Activated B cell treated with CpG ODN at 0.5 μM for 24 hours (primary cell): ENCODE measurements at places on chromosomes 2 and 18. TPM values are rescaled to one million over a fixed set of nuclear protein-coding genes. Genes with fewer than 3 reads are reported as not detected.

DNA sequence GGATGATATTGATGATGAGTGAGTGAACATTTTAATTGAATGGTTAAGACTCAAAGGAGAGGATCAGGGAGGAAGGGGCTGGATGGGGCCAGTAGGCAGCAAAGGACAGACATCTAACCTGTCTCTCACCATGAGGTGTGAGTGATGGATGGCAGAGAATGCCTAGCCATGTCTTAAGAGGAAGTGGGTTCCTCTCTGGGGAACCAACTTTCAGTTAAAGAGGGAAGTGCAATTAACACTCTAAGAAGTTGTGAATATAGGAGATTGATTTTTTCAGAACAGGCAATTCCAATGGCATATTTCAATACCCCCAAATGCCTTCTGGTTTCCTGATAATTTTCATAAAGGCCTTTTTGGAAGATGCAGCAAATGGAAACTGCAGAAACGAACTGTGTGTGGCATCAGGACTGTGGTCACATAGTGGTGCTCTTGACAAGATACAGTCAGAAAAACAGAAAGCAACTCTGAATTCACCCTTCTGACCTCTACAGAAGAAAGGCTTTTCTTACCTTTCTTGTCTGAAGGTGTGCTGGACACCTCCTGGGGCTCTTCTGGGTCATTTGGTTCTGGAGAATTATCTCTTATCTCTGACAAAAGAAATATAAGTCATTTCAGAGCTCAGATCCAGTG is 10.2 kb downstream of the SP110 start:
- DNase-seq, result no peak
- H3K36me3 ChIP-seq, result peaks cover 48% of the 10 kb centered on the region
- no peaks in the 10 kb centered on the region for H3K27me3 ChIP-seq
- peaks cover 37% of the 10 kb centered on the region for H3K4me1 ChIP-seq
- no peak overlapping the region for H3K27ac ChIP-seq

- DNase-seq, result no peak
- H3K36me3 ChIP-seq, result no peaks in the 10 kb centered on the region
- no peaks in the 10 kb centered on the region for H3K4me1 ChIP-seq
- H3K27me3 ChIP-seq, result no peaks in the 10 kb centered on the region
Measured at GRCh38 chr2:51528156-51528555, 496.2 kb upstream of the NRXN1 start.

GRCh38 chr2:201228271-201228911 is 31.9 kb upstream of the CASP8 start:
- no peak overlapping the region for H3K4me3 ChIP-seq
- peaks cover 29% of the 10 kb centered on the region for H3K4me1 ChIP-seq
- H3K27me3 ChIP-seq, result no peaks in the 10 kb centered on the region
- H3K27ac ChIP-seq, result peak overlapping the region; percentile 24
- DNase-seq, result no peak
- peaks cover 1% of the 10 kb centered on the region for H3K36me3 ChIP-seq

GRCh38 chr2:9820020-9820973 is 23.0 kb upstream of the TAF1B start:
- no peaks in the 10 kb centered on the region for H3K36me3 ChIP-seq
- peaks cover 3% of the 10 kb centered on the region for H3K27me3 ChIP-seq
- H3K27ac ChIP-seq, result no peak overlapping the region

- no peaks in the 10 kb centered on the region for H3K27me3 ChIP-seq
- peak overlapping the region; percentile 94 for H3K27ac ChIP-seq
- H3K4me1 ChIP-seq, result peaks cover 82% of the 10 kb centered on the region
- H3K36me3 ChIP-seq, result peaks cover 65% of the 10 kb centered on the region
Measured at GRCh38 chr2:30235859-30236535, 4.7 kb downstream of the LBH start.

DNA sequence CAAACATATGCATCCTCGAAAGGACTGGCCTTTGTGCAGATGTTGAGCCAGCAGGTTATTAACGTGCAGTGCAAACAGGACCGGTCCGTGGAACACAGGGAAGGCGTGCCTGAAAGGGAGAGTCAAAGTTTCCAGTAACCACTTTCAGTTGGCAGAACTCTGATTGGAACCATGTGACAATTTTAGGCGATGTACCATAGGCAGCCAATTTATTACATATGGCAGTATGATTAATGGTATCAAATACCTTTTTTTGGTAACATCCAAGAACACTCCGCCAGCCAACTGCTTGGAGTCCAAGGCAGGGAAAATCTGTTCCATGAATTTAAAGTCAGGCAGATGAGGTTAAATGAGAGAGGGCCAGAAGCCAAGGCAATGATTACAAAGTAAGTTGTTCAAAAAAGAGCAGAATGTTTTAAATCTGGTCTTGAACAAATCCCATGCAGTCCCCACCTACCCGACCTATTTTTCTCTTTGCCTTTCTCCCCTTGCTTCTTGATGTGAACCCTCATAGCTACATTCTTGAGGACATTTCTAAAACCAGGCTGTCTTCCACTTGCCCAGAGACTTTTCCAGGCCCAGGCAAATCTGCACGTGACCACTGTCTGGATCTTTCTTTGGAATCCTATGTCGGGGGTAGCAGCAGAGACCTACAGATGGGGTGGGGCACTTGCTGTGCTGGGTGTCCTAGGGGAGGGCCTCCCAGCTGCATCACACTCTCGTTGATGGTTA is 351.7 kb downstream of the HRH4 start:
- no peak overlapping the region for H3K27ac ChIP-seq
- no peaks in the 10 kb centered on the region for H3K4me1 ChIP-seq
- H3K27me3 ChIP-seq, result no peaks in the 10 kb centered on the region
- DNase-seq, result no peak

GRCh38 chr2:7203056-7203467 is 285.9 kb downstream of the RNF144A start:
- H3K36me3 ChIP-seq, result no peaks in the 10 kb centered on the region
- no peak overlapping the region for H3K27ac ChIP-seq
- no peaks in the 10 kb centered on the region for H3K4me1 ChIP-seq
- H3K4me3 ChIP-seq, result no peak overlapping the region
- peaks cover 9% of the 10 kb centered on the region for H3K27me3 ChIP-seq

- H3K4me1 ChIP-seq, result peaks cover 100% of the 10 kb centered on the region
- peak overlapping the region; percentile 89 for H3K27ac ChIP-seq
- peaks cover 51% of the 10 kb centered on the region for H3K36me3 ChIP-seq
- H3K27me3 ChIP-seq, result no peaks in the 10 kb centered on the region
Measured at GRCh38 chr2:16653799-16654198, 11.8 kb downstream of the CYRIA start.

GRCh38 chr18:3066341-3067110 is 53.6 kb upstream of the LPIN2 start:
- H3K4me1 ChIP-seq, result peaks cover 21% of the 10 kb centered on the region
- H3K27ac ChIP-seq, result no peak overlapping the region
- no peaks in the 10 kb centered on the region for H3K27me3 ChIP-seq
- DNase-seq, result no peak
- H3K36me3 ChIP-seq, result no peaks in the 10 kb centered on the region

GRCh38 chr2:130345091-130345490 is 2.4 kb downstream of the IMP4 start:
- no peaks in the 10 kb centered on the region for H3K27me3 ChIP-seq
- peak overlapping the region; percentile 100 for H3K4me3 ChIP-seq
- H3K36me3 ChIP-seq, result peaks cover 80% of the 10 kb centered on the region
- peaks cover 58% of the 10 kb centered on the region for H3K4me1 ChIP-seq
- DNase-seq, result no peak

DNA sequence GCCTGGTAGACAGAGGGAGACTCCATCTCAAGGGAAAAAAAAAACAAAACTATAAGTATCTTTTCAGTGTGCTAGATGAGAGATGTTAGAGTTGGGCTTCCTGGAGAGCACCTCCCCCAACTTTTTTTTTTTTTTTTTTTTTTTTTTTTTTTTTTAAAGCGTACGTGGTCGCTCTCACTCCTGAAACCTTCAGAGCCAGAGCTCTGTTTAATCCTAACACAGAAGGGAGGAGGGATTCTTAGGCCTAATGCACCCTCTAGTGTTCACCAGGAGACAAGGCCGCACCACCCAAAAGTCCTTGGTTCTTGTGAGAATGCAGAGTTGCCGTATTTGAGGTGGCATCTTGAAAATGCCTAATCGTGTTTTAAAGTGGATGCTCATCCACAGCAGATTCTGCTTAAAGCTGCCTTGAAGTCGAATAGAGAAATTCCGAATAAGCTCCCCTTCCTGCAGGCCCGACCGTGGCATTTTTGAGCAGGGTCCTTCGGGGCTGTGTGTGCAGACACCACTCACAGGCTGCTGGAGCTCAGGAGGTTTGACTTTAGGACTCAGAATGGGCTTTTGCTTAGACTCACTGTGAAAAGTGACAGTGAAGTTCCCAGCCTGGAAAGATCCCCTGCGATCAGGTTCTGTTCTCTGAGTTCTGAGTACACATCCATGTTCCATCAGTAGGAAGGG is 252.6 kb downstream of the AGAP1 start:
- DNase-seq, result no peak
- H3K27me3 ChIP-seq, result peaks cover 5% of the 10 kb centered on the region
- H3K36me3 ChIP-seq, result no peaks in the 10 kb centered on the region

DNA sequence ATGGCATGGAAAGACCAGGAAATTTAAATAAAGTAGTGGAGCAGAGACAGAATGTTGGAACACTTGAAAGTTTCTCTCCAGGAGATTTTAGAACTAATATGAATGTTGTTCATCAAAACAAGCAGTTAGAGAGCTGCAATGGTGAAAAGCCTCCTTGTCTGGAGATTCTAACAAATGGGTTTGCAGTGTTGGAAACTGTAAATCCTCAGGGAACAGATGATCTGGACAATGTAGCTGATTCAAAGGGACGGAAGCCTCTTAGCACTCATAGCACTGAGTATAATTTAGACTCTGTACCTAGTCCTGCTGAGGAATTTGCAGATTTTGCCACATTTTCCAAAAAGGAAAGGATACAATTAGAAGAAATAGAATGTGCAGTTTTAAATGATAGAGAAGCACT is 27.7 kb downstream of the AFTPH start:
- H3K27ac ChIP-seq, result no peak overlapping the region
- H3K27me3 ChIP-seq, result no peaks in the 10 kb centered on the region
- DNase-seq, result no peak
- H3K36me3 ChIP-seq, result peaks cover 59% of the 10 kb centered on the region
- H3K4me3 ChIP-seq, result no peak overlapping the region

DNA sequence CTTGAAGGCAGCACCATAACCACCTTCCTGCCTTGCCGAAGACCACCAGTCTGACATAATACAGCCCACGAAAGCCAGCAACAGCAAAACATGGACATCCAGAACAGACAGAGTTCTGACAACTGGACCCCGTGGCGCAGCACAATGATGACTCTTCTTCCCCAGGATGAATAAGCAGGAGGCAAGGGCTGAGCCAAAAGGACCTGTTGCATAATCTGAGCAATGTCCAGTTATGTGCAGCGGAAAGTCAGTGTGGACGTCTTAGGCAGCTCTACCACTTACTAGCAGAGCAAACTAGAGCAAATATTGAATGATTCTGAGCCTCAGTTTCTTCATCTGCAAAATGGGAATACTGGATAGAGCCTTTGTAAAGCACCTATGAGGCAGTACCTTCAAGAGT is 225.1 kb downstream of the ZBTB7C start:
- H3K36me3 ChIP-seq, result no peaks in the 10 kb centered on the region
- no peak for DNase-seq
- H3K4me3 ChIP-seq, result no peak overlapping the region
- H3K4me1 ChIP-seq, result no peaks in the 10 kb centered on the region

DNA sequence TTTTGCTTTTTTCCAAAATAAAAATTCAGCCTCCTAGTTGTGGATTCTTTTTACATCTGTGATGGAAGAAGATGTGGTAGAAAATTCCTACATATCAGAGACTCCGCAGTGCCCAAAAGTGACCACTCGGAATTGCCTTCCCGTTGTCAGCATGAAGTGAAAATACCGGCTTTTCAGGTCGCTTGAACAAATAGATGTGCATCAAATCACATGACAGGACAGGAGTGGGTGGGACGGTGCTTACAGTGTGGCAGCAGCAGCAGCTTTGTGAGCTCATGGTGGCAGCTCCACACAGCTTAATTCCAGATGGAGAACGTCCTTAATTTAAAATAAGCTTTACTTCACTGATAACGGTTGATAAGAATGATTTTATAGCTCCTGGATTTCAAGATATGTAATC is 20.3 kb downstream of the SALL3 start:
- H3K4me3 ChIP-seq, result no peak overlapping the region
- no peak overlapping the region for H3K27ac ChIP-seq
- H3K4me1 ChIP-seq, result no peaks in the 10 kb centered on the region
- DNase-seq, result no peak

DNA sequence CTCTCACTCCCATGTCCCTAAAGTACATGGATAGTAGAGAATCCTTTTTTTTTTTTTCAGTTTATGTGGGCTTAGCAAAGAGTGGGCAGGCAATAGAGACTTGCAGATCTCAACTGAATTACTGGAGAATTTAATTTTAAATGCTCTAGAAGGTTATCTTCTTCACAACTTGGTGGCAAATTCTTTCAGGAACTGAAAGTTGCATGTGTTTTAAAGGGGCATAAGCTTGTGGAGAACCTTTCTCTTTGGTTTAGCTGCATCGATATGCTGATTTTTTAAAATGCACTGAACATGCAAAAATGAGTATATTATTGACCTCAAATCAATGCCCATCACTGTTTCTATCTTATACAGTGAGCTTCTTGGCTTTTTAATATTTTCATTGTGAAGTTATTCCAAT is 24.9 kb upstream of the GALNT3 start:
- no peaks in the 10 kb centered on the region for H3K27me3 ChIP-seq
- peak overlapping the region; percentile 78 for H3K27ac ChIP-seq
- no peaks in the 10 kb centered on the region for H3K36me3 ChIP-seq
- peaks cover 55% of the 10 kb centered on the region for H3K4me1 ChIP-seq
- H3K4me3 ChIP-seq, result no peak overlapping the region
- DNase-seq, result no peak

GRCh38 chr2:199602271-199602895 is 144.6 kb upstream of the SATB2 start:
- no peak for DNase-seq
- H3K36me3 ChIP-seq, result no peaks in the 10 kb centered on the region
- H3K4me1 ChIP-seq, result peaks cover 5% of the 10 kb centered on the region
- H3K27me3 ChIP-seq, result peaks cover 9% of the 10 kb centered on the region
- no peak overlapping the region for H3K4me3 ChIP-seq

DNA sequence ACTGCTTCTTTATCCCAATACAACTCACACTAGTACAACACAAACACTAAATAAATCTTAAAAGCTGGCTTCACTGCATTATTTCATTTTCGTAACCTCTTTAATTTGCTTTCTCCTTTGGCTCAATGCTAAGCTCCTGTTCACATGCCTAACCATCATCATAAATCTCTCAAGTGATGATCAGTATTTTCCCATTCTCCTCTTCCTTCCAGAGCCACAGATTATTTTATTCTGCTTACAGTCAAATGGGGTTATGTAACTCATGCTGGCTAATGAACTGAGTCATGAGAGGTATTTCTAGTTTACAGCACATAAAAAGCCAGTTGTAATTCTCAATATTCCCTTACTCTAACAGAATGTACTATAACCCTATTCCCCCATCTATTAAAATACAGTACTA is 350.4 kb upstream of the ZC3H15 start:
- no peaks in the 10 kb centered on the region for H3K27me3 ChIP-seq
- no peaks in the 10 kb centered on the region for H3K36me3 ChIP-seq
- no peak for DNase-seq
- no peak overlapping the region for H3K27ac ChIP-seq

GRCh38 chr2:216478151-216478550 is 20.5 kb upstream of the RPL37A start:
- DNase-seq, result no peak
- H3K27me3 ChIP-seq, result no peaks in the 10 kb centered on the region
- peaks cover 67% of the 10 kb centered on the region for H3K36me3 ChIP-seq
- H3K4me1 ChIP-seq, result peaks cover 14% of the 10 kb centered on the region

Gene LDLRAD4
- 66.9 and 70.1 TPM in 2 replicates for total RNA-seq

Gene IRS1
- 3.2 and 3.6 TPM in 2 replicates for total RNA-seq

Gene FEZ2
- total RNA-seq, result 24.8 and 30.3 TPM in 2 replicates

Gene AGXT
- total RNA-seq, result not detected in 2 replicates

Gene SERPINB11
- total RNA-seq, result not detected in 2 replicates

Gene NEURL3
- total RNA-seq, result not detected in 2 replicates
